ENCODE measurements at places on chromosomes 5 and 9. TPM values are rescaled to one million over a fixed set of nuclear protein-coding genes. Genes with fewer than 3 reads are reported as not detected.

DNA sequence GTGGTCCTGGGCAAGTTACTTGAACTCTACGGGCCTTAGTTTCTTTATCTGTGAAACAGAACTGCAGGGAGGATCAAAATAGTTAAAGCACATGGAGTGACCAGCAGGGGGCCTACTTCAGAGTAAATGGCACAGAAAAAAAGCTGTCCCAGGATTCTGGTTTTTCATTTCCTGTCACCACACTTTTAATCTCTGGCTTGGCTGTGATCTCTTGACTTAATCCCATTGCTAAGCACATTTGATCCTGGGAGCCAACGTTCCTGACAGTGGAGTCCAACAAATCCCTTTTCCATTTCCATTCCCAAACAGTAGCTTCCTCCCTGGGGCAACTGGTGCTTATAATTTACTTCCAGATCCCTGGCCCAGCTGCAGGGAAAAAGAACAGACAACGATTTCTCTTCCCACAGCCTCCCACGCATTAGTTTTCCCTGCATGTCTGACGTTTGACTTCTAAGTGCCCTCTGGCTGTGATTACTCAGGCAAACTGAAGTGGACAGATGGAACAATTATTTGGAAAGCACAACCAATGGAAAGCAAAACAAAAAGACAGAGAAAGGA lies 136.5 kb upstream of the STK32A start:
- DNase-seq, result peak; percentile 28

DNA sequence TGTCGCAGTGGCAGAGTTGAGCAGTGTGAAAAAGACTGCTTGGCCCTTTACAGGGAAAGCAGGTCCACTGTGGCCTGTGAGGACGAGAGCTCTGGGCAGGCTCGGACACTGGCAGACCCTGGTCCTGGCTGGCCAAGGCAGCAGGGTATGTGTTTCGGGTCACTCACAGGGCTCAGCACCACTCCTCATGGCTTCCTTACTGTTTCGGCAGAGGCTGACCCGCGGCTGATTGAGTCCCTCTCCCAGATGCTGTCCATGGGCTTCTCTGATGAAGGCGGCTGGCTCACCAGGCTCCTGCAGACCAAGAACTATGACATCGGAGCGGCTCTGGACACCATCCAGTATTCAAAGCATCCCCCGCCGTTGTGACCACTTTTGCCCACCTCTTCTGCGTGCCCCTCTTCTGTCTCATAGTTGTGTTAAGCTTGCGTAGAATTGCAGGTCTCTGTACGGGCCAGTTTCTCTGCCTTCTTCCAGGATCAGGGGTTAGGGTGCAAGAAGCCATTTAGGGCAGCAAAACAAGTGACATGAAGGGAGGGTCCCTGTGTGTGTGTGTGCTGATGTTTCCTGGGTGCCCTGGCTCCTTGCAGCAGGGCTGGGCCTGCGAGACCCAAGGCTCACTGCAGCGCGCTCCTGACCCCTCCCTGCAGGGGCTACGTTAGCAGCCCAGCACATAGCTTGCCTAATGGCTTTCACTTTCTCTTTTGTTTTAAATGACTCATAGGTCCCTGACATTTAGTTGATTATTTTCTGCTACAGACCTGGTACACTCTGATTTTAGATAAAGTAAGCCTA lies 15.7 kb downstream of the SQSTM1 start:
- DNase-seq, result no peak

DNA sequence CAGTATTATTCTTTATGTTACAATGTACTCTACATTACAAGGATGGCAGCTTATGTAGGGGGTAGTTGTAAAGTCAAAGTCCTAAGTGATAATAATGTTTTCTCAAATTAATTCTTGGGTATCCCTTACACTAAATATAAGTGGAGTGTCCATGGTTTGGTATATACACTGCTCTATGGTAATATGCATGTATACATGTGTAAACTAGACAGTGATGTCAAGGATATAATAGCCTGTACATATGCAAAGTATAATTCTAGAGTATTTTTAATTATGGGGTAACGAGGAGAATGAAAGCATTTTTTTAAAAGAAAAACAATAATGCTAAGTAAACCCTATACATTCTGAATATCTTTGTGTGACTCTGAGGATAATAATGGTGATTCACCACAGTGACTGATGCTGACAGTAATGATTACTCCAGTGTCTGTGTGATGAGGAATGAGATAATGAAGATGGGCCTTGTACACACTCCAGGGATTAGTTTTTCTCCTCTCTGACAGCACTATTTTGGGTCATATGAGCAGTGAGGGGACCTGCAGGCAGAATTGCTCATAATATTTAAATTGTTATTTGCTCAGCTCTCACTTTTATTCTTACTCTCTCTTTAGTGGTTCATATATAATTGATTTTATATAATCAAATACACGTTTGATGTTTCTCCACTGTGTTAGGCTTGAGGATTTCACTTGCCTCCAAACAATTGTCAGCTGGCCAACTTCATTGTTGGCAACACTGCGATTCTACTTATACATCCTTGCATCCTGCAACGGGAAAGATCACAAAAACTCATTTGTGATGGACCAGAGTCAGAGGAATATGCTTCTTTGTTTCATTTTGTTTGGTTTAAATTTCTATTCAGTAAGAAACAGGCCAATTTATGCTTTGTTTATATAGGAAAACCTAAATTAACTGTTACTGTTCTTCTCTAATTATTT lies 88.2 kb downstream of the NREP start:
- peak; percentile 62 for DNase-seq

DNA sequence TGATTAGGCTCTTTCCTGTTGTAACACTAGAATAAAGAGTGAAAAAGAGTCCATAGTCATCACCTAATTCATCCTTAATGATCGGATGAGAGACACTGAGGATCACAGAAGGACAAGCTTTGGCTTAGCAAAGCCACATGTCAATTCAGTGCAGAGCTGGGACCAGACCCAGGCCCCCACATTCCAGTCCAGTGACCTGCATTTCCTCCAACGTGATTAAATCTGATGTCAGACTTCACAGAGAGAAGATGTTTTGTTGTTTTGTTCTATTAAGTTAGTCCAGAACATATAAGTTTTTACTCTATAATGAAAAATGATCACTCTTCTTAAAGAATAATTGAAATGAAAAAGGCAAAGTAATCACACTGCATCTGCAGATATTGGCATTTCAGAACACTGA lies 377.9 kb upstream of the PAPPA start:
- no peak for DNase-seq

DNA sequence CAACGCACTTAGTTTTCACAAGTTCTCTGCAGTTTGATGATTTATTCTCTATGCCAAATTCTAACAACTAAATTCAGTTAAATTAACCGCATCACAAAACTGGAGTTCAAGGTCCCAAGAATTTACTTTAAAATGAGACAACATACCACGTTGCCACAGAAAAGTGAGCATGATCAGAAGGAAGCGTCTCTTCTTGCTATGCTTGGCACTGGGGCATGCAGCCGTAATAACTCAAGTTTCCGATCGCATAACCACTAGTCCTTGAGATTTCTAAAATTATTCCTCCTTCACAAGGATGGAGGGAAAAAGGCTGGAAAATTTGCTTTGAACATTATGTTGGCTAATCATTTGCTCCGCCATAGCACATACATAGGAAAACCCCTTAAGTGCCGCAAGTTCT lies 13.9 kb downstream of the NFIB start:
- DNase-seq, result peak; percentile 44

DNA sequence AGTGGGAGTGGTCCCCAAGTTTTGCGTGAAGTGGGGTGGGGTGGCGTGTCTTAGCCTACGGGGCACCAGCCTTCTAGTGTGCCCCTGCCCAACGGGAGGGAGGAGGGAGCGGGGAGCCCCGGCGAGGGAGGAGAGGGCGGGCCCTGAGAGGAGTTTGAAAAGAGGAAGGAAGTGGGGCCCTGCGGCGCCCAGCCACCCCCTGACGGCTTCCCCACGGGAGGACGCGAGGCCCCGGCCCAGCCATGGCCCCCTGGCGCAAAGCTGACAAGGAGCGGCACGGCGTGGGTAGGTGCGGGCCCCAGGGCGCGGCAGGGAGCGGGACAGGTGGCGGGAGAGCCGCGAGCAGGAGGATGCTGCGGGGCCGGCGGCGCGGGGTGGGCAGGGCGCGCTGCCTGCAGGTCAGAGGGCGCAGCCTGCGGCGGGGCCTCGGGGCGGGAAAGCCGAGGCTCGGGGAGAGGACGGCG lies at the start of gene DOCK2:
TSS of gene DOCK2 (plus strand) at position 191 of the 464 bp plus-strand sequence. CDS start at position 243, 52 bp downstream.
- DNase-seq, result no peak

DNA sequence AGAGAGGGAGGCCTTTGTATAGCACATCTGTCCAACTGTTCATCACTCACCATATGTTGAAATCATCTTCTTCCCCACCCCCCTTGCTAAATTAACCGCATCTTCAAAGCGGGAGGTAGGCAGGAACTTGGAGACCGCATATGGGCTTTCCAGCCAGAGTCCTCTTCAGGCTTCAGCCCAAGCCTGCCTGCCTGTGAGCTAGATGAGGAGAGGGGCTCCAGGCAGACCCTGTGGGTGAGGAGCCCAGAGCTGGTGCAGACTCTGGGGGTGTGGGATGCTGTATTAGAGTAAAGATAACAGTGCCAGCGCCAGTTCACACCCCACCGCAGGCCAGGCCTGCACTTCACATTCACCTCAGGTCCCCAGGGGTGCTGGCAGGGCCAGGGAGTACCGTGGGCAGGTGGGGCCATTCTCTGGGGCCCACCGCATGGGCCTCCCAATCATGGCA lies 16.2 kb downstream of the PRRC2B start:
- no peak for DNase-seq

DNA sequence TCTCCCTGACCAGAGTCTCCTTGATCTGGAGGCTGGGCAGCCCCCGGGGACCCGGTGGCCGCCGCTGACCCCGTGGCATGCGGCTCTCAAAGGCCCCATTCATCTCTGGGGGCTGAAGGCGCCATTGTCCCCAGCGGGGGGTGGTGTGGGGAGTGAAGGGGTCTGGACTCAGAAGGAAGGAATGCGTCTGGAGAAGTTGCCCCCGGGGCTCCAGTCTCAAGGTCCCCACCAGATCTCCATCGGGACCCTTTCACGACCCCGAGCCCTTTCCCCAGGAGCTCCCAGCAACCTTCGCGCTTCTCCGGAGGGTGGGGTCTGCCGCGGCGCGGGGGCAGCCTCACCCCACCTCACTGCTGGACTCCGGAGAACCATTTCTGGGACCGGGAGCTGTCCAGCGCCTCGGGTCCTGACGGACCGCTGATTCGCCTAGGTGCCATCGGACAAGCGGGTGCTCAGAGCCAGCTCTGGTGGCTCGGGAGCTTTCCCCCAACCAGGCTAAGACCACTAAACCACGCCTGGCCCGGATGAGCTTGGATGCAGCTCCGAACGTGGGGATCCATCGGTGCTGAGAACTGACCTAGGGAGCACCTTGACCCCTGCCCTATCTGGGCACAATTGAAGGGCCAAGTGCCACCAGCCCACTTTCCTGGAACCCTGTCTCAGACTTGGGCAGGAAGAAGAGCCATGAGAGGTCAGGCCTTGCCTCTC lies 5.1 kb upstream of the PCDH1 start:
- DNase-seq, result peak; percentile 66

- DNase-seq, result no peak
These were observed 247.0 kb downstream of the PRELID2 start for GRCh38 chr5:145588113-145588512.

DNA sequence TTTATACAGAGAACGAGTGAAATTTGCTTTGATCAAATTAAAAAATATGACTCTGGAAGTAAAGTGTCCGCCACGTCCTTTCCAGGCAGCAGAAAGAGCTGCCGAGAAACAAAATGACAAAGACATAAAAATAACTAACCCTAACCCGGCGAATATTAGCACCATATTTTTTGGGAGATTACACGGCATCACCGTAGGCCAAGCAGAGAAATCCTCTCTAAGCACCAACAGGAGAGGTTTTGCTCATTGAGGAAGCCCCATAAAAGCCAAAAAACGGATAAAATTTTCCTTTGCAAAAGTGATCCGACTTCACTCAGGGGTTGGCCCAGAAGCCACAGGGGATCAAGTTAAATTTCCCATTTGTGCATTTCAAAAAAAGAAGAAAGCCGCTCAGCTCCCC lies 70.9 kb downstream of the PCDH1 start:
- DNase-seq, result no peak

GRCh38 chr5:121271546-121271945 lies 580.1 kb upstream of the FTMT start:
- DNase-seq, result no peak

DNA sequence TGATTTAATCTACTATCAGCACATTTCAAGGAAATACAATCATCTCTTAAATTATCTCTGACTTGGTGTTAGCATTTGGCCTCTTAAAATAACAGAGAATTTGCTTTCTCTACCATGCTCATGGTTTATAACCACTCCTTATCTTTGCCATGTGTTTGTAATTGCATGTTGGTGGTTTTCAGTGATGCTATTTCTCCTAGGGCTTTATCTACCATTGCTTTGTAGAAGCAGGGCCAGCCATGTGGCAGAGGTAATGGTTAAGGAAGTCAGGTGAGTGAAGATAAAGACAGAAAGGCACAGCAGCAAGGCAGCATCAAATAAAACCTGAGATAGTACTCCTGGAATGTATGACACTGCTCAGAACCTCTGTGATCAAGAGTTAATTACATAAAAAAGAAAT lies 206.2 kb downstream of the FER start:
- DNase-seq, result no peak

- DNase-seq, result no peak
These were observed 218.4 kb downstream of the MED10 start for GRCh38 chr5:6159832-6160430.

DNA sequence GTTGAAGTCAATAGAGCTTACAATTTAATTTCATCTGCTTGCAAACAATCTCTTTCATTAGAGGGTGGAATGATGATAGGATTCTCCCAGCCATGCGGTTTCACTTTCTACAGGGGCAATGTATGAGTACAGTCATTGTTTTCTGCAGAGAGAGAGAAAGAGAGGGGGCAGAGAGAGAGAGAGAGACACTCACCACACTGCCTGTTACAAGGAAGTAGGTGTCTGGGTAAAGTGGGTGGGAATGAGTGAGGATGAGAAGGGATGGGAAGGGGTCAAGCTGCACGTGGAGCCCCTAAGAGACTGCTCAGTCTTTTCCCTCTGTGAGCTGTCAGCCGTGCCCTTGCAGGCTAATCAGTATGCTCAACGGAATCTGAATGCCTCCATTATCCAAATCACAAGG lies 454.3 kb downstream of the KDM4C start:
- no peak for DNase-seq

- DNase-seq, result no peak
These were observed 20.7 kb upstream of the STX17 start for GRCh38 chr9:99885747-99886146.

GRCh38 chr9:18568973-18569372 lies 95.0 kb downstream of the ADAMTSL1 start:
- DNase-seq, result no peak

MYMK gene
- not detected for total RNA-seq

TIMD4 gene
- 1.5 TPM for total RNA-seq

QRFP gene
- total RNA-seq, result not detected

FREM1 gene
- 2.1 TPM for total RNA-seq

RASGRF2 gene
- 4.1 TPM for total RNA-seq
